ENCODE measurements at places on chromosomes 1 and 21.

- peak; percentile 12 for DNase-seq
These were observed 50.4 kb upstream of the RIPK4 start for GRCh38 chr21:41817228-41817627.

DNA sequence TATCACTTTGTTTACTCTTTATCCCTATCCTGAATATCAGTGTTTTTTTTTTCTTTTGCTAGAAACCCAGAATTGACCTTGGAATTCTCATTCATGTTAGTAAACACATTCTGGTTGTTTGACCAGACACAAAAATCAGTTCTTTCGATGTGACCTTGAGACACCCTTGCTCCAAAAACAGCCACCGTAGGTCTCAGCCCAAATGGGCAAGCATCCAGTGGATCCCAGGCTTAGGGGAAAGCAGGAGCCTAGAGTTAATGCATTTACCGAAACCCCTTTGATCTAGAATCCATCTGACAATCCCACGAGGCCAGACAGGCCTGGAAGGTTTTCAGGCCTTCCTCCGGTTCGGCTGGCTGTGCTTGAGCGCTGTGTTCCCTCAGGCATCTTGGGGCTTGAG, 47.6 kb downstream of the IRF2BP2 start:
- DNase-seq = no peak

DNA sequence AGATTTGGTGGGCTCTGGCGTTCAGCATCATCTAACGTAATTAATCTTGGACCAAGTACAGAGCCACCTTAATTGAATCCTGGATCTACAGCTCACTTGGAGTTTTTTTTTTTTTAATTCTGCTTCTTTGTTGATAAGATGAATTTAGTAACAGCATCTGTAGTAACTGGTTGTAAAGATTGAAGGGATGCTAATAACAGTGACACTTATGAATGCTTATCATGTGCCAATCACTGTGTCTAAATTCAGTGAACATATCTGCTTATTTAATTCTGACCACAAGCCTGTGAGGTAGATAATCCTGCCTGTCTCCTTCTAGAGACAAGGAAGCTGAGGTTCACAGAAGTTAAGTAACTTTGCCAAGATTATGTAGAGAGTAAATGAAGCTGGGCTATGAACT, 408.0 kb downstream of the RWDD3 start:
- no peak for DNase-seq

DNA sequence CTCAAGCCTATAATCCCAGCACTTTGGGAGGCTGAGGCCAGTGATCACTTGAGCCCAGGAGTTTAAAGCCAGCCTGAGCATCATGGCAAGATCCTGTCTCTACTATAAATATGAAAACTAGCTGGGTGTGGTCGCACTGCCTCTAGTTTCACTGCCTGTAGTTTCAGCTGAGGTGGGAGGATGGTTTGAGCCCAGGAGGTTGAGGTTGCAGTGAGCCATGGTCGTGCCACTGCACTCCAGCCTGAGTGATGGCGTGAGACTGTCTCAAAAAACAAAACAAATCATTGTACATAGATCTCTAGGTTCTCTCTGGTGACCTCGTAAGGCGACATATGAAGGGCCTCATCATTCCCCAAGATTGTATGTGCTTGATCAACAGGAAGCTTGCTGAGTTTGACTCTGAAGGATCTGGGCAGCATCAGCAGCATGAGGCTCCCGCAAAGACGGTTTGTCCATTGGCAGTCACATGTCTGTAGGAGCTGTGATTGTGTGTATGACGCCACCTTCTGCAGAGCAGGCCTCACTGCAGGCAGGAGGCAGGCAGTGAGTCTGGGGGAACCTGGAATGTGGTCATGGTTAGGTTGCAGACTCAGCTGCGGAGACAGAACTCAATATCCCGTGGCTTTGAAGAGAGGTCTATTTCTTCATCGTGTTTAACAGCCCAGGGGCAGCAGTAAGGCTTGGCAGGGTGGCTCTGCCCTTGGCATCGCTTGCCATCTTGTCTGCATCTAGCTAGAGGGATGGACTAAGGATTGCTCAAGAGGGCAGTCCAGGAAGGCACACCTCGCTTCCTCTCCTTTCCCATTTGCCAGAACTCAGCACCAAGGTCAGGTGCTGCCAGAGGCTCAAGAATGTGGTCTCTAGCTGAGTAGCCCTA, 14.0 kb downstream of the ATP5PO start:
- DNase-seq = no peak

GRCh38 chr1:233075915-233076295, 125.5 kb downstream of the NTPCR start:
- DNase-seq = no peak

- DNase-seq = no peak
These were observed 36.2 kb upstream of the ACTRT2 start for GRCh38 chr1:2985067-2985561.
